ENCODE measurements at places on chromosomes 6 and 20.

DNA sequence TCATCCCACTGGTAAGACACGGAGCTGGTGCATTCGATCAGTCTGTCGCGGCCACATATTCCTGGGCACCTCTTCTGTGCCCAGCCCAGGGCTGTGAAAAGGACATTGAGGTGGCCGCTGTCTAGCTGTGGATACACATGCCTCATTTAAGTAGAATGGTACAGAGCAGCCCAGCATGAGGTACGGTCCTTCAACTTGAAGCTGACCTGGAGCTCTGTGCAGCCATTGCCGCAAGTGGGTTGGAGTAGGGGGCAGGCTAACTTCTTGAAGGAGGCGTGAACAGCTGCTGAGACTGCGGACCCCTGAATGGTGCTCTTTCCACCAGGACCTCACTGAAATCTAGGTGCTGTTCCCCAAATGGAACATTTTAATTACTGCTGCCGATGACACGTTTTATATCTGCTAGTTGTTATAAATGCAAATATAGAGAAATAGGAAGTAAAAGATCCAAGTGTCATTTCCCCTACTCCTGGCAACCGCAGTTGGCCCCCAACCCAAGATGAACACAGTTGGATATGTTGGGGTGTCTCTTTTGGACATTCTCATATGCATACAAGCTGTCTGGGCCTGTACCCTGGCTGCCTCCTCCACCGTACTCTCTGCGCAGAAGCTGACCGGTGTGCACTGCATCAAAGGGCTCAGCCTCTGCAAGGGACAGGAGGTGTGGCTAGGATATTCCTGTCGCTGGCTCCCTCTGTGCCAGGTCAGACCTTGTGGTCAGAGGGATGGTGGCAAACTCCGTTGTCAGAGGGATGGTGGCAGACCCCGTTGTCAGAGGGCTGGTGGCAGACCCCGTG is 86.1 kb downstream of the CDC5L start:
- DNase-seq, result no peak

DNA sequence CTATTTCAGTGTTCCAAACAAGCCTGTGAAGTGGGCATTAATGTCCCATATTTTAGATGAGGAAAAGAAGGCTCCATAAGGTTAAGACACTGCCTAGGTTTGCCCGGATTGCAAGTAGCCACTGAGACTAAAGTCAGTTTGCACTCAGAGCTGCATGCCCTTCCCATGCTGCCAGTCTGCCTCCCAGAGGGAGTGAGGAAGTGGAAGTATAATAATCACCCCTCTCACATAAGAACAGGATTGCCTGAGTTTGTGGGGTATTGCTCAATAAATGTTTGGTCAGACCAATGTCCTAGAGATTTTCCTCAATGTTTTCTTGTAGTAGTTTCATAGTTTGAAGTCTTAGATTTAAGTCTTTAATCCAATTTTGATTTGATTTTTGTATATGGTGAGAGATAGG is 43.9 kb upstream of the CLIC5 start:
- no peak for DNase-seq

DNA sequence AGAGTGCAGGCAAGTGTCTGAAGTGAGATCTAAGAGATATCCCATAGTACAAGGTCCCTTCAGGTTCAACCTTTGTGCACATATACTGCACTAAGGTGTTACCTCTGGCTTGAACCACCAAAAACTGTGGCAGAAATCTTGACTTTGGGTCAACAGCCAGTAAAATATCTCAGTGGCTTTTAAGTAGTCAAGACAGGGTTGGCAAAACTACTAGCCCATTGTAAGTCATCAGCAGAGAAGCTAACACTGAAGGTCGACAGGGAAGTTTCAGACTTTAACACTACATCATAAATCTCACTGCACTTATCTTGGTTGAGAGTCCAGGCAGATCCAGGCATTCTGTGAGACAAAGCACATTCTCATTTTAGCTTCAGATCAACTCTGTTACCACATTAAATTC is 1684.7 kb downstream of the HACE1 start:
- no peak for DNase-seq

- DNase-seq, result no peak
These were observed 114.9 kb upstream of the PTPN1 start for GRCh38 chr20:50395251-50395729.

DNA sequence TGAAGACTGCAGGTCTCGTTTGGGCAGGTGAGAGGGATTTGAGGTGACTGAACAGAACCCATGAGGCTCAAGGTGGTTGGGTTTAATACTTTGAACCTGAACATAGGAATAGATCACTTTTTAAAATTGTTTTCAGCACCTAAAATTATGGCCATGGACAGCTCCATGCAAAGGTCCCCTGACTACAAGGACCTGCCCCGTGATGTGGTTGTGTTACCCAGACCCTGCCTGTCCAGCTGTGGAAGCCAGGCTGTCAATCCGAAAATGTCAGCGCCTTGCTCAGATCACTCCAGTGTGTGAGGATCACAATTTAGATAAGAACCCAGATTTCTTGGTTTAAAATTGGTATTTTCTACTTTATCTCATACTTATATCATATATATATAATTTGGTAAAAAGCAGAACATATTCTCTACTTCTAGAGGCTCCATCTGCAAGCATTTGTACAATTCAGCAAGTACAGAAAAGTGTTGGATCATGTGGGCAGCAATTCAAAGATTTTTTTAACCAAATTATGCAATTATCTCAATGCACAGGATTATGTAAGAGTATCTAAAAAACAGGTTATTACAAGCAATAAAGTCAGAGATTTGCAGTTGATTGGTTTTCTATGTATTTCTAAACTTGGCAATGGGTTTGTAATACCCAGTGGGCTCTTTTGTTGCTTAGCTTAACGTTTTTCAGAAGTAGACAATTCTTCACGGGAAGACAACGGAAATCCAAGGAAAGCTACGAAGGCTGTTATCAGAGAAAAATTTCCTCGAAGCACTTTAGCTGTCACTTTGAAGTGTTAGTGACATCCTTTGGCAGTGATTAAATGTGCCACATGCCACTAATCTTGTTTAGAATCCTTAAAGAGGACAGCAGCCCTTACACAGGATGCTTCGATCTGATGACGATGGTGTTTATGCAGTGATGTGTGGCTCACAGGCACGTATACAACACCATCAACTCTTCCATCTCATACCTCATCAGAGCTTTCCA is 24.1 kb upstream of the RPS6KA2 start:
- no peak for DNase-seq

DNA sequence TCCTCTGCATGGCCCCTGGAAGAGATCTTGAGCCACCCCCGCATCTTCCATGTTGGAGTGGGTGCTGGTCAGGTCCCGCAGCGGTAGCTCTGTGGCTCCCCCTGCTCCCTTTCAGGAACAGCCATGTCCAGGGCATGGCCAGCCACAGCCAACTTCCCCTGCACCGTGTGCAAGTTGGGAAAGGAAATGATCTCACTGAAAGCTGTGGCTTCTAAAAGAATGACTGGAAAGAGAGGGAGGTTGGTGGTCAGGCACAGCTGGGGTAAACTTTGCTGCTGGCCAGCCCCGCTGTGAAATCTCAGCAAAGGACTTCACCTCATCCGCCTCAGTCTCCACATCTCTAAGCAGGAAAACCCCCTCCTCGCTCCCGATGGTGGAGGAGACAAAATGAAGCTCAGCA is 153.6 kb upstream of the CST7 start:
- DNase-seq, result no peak

DNA sequence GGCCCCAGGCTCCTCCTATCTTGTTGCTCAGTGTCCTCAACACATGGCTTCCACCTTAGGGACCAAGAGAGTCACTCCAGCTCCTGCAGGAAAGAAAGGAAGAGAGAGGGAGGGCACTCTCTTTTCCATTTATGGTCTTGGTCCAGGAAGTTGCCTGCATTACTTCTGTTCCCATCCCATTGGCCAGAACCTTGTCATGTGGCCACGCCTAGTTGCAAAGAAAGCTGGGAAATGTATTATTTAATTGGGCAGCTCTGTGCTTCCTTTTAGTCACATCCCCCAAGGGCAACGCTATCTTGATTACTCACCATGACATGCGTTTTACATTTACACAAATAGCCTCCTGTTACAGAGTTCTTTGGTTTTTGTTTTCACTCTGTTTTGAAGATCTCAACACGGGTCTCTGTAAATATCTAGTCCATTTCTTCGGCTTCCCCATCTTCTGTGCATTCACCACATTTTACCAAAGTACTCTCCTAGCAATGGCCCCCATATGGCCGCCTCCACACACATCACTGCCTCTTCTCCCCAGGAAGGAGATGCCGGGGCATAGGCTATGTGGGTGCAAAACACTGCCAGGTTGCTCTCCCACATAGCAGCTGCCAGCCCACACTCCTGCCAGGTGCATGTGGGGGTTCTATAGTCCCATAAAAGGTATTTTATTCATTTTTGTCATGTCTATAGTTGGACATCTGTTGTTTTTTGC is 35.7 kb upstream of the ZMYND8 start:
- peak; percentile 83 for DNase-seq

DNA sequence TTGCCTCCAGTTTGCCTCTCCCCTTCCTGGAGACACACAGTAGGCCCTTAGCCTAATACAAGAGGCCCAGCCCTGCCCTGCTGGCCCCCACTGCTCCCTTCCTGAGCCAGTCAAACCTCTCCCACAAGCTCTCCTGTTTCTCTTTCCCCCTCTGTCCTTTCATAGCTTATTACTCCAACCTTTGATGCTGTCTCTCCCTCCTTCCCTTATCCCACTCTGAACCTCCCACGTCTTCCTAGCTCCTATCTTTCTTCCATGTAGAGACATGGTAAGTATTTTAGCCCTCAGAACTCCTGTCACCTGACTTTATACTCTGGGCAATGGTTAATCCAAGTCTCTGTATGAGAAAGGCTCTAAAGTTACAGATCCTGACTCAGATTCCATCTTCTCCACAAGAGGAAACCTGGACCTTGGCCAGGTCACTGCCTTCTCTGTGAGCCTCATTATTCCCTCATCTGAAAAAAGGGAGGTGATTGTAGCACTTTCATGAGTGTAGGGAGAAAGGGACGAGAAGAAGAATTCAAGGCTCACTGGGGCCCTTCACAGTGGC is 6.7 kb downstream of the TGIF2 start:
- DNase-seq, result no peak

DNA sequence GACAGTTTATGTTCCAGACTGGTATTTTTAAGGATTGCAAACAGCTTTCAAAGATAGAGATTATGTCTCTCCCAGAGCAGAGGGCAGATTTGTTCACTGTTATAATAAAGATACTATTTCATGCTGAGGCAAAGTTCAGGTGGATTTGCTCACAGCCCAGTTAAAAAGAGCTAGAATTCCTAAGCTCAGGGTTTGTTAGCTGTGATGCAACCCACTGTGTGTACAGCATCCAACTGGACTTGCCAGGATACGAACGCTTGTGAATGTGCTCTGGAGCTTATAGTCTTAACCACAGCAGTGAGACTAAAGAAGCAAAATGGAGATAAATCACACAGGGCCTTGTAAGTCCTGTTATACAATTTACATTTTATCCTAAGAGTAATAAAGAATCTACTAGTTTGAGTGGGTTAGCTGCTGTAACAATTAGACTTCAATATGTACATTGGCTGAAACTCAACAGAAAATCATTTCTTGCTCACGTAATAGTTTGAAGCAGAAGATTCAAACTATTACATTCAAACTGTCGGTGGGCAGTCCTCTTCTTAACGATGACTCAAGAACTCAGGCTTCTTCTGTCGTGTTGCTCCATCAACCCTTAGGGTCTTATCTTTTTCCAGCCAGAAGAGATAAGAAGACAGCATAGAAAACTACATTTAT is 204.0 kb upstream of the PLN start:
- no peak for DNase-seq

DNA sequence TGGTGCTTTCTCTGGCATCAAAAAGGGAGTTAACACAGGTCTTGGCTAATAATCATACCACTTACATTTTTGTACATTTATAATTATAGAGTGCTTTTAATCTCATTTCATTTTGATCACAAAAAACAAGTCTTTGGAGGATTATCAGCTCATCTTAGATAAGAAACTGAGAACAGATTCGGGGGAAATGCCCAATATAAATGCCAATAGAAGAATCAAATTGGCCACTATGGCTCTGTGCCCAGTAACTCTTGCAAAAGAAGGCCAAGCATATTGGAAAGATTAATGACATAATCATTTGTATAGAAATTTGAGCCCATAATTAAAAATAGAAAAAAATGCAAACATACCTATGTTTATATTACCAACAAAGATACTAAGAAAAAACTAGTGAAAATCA is 42.5 kb downstream of the IPCEF1 start:
- no peak for DNase-seq

DNA sequence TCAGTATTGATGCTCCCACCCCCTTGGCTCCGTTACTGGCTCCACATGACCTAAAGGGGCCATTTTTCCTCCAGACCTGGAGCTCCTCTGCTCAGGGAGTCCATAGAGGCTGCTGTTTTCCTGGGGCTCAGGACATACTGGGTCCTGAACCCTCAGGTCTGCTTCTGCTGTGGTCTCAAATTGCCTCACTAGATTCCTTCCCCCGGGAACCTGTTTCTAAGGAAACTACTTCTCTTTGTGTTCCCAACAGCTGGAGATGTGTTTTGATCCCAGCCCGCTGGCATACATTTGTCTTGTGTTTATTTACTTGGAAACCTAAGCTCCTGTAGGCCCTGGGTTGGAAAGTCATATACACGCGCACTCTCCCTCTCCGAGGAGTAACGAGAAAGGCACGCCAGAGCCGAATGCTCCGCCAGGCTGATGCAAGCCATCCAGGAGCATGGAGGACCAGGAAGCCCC is 222.8 kb downstream of the UST start:
- no peak for DNase-seq

DNA sequence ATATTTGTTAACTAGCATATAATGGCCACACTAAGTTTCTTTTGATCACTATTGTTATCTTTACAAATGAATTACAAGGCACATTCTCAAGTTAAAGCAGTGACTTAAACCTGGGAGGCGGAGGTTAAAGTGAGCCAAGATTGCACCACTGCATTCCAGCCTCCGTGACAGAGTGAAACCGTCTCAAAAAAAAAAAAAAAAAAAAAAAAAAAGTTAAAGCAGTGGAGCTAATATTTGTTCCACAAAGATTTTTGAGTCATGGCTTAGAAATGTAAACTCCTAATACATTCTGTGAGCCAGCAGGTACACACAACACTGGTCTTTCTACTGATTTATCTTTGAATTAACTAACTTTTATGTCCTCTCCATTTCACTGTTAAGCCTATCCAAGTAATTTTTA is 221.7 kb upstream of the HTR1E start:
- no peak for DNase-seq

DNA sequence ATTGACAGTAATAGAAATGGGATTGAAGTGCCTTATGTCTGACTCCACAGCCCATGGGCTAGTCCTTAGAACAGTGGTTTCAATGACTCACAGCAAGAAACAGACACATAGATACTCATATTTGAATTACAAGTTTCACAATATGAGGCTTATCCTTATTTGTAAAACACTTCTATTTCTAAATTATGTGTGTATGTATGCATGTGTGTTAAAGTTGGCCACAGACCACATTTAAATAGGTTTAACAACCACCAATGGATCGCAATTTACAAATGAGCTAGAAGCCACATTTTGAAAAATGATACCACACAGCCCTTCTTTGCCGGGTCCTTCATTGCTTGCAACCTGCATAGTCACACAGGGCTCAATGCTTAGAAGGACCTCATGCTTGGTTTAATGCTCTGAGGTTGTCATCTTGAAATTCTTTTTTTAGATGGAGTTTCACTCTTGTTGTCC is 157.8 kb upstream of the PREP start:
- peak; percentile 10 for DNase-seq

GRCh38 chr6:167475947-167476346 is 151.1 kb downstream of the TTLL2 start:
- DNase-seq, result no peak

GRCh38 chr6:39225946-39226437 is 3.3 kb downstream of the KCNK5 start:
- no peak for DNase-seq

Measured in fibroblast of skin of left biceps (primary cell).